ENCODE measurements at places on chromosomes 4 and X.

- no peak for DNase-seq
These were observed 140.2 kb upstream of the LDB2 start for GRCh38 chr4:17038510-17039176.

GRCh38 chr4:40600850-40601249 lies 28.8 kb downstream of the RBM47 start:
- no peak for DNase-seq

DNA sequence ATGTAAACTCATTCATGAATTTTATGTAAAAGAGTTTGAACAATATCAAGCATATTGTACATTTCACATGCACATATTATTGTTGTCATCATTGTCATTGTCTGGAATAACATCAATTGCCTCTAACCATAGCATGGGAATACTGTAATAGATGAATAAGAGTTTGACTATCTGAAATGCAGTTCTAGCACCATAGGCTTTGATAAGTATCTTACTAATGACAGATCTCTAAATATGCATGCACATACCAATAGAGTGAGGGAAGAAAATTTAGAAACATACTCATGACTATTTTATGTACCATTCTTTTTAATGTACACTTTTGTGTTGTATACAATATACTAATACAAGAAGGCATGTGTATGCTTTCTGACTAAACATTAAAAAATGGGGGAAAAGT lies 161.6 kb upstream of the SPRY1 start:
- DNase-seq = no peak

DNA sequence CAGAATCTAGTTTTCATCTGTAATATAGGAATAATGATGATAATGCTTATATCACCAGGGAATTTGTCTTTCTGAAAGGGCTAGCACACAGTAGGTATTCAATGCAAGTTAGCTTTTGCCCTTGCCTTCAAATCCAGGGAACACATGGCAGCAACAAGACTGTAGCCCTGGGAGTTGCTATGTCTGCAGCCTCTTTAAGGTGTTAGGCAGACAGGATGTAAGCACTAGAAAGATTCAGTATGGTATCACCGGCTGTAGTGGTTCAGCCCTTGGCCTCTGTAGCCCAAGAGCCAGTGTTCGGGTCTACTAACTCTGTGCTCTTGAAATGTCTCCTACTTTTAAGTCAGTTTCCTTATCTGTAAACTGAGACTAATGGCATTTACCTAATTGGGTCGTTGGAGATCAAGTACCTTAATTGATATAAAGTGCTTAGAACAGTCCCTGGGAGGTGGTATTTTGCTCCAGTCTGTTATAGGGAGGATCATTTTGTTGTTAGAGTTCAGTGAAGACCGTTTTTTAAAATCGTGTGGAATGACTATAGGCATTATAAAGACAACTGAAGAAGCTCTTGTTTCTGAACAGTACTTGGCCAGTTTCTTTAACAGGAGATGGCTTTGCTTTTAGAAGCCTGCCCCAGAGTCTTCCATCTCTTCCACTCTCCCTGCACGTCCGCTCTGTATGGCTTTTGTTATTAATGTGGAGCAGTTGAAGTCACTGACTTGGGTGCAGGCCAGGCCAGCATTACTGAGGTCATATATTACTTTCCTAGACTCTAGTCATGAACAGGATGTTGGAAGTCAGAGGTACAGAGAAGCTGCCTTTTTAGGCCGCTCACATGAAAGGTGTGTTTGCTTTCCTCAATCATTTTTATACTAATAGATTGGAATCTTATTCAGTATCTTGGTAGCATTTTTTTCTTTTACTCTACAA lies 44.8 kb downstream of the GAB1 start:
- DNase-seq = peak; percentile 64

DNA sequence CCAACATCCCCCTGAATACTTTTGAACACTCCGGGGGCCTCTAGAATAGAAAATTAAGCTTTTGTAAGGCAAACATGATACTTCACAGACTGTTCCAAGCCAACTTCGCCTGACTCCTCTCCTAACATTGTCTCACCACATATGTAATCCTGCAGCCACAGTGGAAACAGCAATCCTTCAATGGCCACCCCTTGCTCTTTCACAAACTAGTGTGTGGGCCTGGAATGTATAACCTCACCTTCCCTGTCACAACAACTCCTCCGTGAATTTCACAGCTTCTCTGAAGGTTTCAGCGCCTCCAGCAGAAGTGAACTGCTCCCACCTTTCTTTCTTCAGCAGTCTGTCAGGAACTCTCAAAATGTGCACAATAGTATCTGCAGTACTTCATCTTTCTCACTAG lies 185.1 kb downstream of the ADGRL3 start:
- no peak for DNase-seq

DNA sequence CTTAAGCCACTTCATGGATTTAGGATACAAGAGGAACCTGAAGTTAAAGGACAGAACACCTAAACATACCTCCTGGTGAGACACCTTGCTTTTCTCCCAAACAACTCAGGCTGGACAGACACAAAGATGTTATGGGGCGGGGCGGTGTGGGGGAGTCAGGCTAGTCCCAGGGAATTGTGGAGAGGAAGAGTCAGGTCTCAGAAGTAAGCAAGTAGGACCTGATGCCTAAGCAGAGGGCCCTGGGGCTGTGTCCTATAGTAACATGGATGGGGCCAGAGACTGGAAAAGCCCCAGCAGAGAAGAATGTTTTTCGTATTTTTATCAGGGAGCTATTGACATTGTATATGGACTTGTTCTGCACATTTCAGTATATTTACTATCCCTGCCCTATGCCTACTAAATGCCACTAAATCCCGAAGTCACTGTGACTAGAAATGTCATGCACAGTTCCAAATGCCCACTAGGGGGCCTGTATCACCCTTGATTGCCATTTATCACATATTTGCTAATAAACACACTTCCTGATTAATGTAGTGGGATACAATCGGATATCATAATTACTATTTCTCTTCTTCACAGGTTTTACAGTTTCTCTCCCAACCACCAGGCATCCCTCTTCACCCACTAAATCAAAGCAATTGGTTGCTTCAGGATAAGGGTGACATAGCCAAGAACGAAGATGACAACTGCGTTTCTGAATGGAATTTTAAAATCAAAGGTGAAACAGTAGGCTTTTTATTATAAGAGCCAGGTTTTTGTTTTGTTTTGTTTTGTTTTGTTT lies 23.8 kb upstream of the ARHGAP10 start:
- DNase-seq = no peak

DNA sequence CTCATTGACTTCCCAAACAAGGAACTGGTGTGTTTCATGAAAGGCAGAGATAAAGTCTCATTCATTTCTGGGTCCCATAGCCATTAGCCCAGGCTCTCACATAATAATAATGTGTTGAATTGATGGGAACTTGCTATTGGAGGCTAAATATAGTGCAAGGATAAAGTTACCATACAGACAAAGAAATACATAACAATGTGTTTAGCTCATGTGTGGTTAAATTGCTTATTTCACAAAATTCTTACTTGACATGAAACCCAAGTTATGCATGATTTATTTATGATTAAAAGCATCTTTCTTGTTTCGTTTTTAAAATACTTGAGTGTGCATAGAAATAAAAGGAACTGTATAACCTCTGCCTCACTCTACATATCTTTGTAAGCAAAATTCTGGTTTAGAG lies 37.3 kb upstream of the LPAR4 start:
- DNase-seq = no peak

GRCh38 chr4:155966171-155966570 lies 12.5 kb upstream of the CTSO start:
- DNase-seq = no peak

GRCh38 chr4:121758925-121759568 lies 5.9 kb downstream of the SMIM43 start:
- DNase-seq = no peak

DNA sequence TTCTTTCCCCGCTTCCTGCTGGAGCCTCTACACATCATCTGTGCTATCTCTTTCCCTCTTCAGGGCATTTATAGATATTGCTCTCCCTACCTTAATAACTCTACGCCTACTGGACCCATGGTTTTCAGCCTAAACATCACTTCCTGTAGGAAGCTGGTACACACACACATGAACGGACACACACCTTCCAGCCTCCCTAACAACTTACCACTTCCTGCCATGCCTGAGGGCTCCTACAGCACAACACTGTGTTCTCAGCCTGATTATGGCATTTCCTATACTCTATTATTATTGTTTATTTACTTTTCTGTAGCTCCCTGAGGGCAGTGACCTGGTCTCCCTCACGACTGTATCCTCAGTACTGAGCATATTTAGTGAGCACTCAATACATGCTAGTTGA lies 163.6 kb upstream of the MAP3K15 start:
- DNase-seq = no peak

- DNase-seq = no peak
These were observed 300.9 kb upstream of the FAT4 start for GRCh38 chr4:125013891-125014290.

- no peak for DNase-seq
These were observed 105.5 kb upstream of the SPOCK3 start for GRCh38 chr4:167339781-167340180.

- DNase-seq = no peak
These were observed 16.6 kb downstream of the PCGF3 start for GRCh38 chr4:722169-722725.

- DNase-seq = no peak
These were observed 12.3 kb upstream of the RAP2C start for GRCh38 chrX:132231587-132231986.

DNA sequence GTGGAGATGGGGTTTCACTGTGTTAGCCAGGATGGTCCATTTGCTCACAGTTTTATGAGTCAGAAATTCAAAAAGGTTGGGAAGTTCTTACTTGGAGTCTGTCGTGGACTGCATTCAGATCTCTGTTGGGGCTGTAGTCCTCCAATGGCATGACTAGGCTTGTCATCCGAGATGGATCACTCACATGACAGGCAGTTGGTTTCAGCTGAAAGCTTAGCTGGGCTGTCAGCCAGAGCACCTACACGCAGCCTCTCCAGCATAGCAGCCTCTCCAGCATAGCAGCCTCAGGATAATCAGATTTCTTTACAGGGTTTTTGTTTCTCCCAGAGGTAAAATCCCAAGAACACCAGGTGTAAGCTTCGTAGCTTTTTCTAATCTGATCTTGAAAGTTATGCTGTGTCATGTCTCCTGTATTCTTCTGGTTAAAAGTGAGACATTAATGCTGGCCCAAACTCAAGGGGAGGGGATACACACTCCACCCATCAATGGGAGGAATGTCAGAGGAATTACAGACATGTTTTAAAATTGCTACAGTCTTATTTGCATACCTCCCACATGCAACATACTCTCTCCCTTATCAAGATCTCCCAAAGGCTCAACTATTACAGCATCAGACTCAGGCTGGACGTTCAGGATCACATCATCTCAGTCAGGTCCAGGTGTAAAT lies 31.6 kb upstream of the SOD3 start:
- DNase-seq = no peak

- DNase-seq = no peak
These were observed 1.1 kb downstream of the FBXL5 start for GRCh38 chr4:15653864-15654592.

DNA sequence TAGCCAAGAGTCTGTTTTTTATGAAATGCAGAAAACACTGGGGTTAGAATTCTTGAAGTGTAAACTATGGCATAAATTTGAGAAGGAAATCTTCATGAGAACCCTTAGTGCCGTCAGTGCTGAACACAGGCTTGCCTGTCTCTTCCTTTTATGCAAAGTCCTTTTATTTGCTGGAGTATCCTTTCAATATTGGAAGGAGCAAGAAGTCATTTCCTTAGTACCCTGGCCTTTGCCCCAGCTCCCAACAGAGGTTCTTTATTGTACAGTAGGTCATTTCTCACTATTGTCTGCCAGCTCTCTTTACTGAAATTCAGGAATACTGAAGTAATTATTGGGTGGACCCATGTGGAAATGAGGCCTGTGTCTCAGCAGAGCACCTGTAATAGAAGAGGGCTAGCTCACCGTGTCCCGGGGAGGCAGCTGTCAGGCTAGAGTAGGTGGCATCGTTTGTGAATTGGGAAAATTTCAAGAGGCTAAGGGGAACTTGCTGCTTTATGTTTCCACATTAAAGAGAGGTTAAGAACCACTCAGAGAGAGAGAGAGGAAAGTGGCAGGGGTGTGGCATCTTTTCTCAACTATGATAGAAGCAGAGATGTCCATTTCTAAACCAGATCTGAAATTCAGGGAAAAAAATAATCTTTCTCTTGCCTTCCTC lies 8.7 kb downstream of the FHDC1 start:
- DNase-seq = no peak

GRCh38 chrX:154828016-154828408 lies 6.5 kb downstream of the SMIM9 start:
- no peak for DNase-seq

DNA sequence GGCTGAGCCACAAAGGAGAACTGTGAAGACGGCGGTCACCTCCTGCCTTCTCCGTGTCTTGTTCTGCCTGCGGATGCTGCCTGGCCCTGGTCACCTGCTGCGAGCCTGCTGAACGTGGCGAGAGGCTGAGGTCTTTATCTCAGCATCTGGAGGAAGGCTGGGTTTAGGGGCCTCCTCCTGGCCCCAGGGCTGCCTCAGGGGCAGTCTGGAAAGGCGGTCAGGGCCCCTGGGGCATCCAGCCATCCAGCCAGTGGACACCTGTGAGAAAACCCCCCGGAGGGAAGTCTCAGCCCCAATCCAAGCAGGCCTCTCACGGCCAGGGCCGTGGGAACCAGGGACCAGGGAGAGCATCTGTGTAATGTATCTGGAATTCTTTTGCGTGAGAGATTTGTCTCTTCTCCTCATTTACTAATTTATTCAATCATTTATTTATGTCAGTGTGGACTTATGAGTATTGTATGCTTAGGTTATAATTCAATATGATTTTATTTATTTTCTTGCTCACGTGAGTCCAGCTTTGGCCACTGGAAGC lies 11.3 kb downstream of the PDE6B start:
- no peak for DNase-seq

DNA sequence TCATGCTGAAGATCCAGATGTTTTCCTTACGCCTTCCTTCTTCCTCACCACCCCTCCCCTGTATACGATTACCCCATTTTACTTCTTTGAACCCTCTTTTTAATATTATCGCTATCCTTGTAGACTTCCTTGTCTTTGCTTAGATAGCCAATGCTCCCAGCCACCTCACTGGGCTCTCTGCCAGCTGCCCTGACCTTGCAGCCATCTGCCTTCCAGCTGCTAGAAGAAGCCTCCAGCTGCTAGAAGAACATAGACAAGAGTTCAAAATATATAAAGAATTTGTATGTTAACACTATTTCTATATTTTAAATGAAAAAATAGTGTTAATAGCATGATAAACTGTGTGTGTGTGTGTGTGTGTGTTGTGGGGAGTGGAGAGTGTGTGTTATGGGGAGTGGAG lies 374.7 kb downstream of the ANKRD50 start:
- no peak for DNase-seq

DNA sequence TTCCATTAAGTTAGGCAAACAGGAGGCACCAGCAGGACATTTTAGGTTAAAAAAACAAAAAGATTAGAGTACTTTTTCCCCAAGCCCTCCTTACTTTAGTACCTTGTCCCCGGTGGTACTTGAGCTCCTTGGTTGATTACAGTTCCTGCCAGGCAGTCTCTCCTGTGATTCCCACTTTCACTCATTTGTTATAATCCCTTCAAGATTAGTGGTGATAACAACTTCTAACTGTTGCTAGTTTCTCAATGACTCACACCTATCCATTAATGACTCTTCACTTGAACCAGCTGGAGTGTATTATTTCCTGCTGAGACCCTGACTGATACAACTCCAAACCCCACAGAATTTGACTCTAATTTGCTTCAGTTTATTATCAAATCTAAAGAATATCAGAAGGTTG lies 765.0 kb upstream of the DIAPH2 start:
- DNase-seq = no peak

- DNase-seq = peak; percentile 69
These were observed at the start of gene TLR2 for GRCh38 chr4:153684182-153684970. TSS of gene TLR2 (plus strand) at chr4:153684280. CDS start at chr4:153702908, 18,628 bp downstream.

- no peak for DNase-seq
These were observed 113.9 kb downstream of the CT47B1 start for GRCh38 chrX:120761810-120762209.

Data from mesothelial cell of epicardium (in vitro differentiated cells).